HL-60 (cell line): ENCODE measurements at places on chromosomes 12 and 14.

DNA sequence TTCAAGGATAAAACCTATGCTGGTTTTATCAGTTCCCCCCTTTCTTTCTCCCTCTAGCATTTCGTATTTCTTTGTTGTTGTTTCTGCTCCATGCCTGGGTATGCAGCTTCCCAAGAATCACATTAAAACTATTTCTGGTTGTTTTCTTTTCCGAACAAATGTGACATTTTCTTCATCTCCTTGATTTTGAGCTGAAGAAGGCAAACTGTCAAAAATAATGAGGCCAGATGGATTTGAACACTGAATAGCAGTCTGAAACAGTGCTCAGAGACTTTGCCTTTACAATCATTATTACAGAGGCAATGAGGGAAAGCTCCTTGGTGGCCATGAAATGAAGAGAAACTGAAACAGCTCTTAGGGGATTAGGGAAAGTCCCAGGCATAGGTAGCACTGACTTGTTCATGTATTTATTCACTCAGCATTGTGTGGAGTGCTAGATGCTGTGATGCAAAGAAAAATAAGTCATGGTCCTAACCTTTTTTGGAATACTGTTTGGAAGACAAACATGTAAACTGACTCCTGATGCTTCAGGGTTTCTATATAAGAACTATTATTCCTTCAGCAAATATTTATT is 319.5 kb downstream of the FUT8 start:
- DNase-seq, result no peak

DNA sequence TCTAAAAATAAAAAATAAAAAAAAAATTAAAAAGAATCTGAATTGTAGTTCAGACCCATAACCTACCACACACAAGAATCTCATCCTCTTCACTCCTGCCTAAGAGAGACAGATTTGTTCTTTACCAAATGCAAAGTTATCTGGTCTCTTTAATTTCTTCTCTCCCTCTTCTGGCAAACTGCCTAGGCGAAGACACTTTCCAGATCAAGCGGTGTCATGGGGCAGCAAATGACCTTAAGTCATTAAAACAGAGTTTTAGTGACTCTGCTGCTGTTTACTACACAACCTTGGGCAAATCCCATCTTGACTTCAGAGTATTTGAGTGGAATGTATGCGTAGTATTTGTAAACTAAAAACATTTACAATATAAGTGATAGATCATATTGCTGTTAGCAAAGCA is 60.9 kb upstream of the NID2 start:
- no peak for DNase-seq

- DNase-seq, result no peak
Observed at GRCh38 chr14:85195872-85196477, 334.0 kb upstream of the FLRT2 start.

DNA sequence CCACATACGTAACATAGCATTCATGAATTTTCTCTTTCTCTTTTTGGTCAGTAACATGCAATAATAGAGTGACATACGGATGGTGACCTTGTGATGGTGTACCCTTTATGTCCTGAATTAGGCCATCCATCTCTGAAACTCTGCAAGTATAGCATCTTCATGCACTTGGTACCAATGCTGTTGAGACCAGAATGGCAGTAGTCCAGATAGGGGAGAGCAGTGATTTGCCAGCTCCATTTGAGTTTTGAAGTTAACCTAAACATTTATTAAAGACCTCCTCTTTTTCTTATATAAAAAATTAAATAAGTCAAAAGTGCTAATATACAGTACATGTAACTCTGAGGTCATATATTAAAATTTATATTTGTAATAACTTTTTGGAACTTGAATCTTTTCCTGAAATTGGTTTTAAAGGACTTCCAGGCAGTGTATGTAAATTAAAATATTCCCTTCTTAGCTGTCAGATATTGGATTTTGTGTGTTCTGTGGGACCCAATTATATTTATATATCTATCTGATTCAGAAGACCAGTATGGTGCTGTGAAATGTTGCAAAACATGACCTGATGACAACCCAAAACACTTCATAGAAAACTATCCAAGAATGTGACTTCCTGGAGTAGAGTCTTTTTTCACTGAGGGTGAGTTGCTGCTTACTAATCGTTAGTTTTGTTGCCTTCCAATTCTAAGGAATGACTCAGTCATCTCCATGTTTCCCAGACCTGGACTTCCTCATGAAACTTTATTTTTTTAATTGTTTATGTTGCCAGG is 3.5 kb downstream of the ELK3 start:
- no peak for DNase-seq

GRCh38 chr12:31773867-31774266 is 45.0 kb upstream of the AMN1 start:
- DNase-seq, result no peak
